Stimulated activated CD4-positive, alpha-beta T cell treated with anti-CD3 and anti-CD28 coated beads, Interleukin-12 subunit alpha, Interleukin-12 subunit beta, amount 100 ng/mL, for 48 hours (primary cell): ENCODE measurements at places on chromosomes 6 and 20.

DNA sequence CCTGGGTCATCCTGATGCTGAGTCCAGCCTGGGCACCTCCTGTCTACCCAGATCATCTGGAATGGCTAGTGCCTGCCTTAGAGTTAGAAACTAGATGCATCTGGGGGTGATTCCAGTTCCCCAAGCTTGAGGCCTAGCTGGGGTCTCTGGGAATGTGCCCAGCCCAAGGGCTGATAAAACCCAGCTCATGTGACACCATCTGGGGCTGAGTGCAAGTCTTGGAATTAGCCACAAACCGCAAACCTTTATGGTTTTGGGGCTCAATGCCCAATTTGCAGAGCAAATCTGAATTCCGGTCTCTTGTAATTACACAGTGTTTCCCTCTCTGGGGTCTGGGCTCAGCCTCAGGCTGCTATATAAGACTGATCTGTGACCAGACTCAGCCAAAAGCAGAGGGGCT, at the start of gene BPIFB4:
BPIFB4 (plus strand) TSS at position 385 of the 400 bp plus-strand sequence. CDS start 1,884 bp downstream, outside the sequence.
- DNase-seq = no peak

- DNase-seq = no peak
These were observed 13.3 kb downstream of the PMEPA1 start for GRCh38 chr20:57696401-57696961.

DNA sequence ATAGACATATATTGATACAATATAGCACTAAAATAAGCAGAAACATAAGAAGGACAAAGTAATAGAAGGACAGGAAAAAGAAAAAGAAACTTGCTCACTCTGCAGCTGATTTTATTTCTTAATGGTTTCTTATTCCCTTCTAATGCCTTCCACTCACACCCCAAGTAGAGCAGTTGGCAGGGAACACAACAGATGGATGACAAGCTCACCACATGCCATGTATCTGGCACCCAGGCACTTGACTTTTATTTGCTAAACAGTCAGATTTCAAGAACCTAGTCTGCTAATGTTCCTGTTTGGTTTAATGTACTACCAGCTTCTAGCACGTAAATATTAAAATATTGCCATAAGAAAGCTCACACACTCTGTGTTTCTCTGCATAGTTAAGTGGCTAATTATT, 87.1 kb downstream of the COL19A1 start:
- no peak for DNase-seq

GRCh38 chr6:39617026-39617425, 108.2 kb downstream of the KIF6 start:
- DNase-seq = no peak

DNA sequence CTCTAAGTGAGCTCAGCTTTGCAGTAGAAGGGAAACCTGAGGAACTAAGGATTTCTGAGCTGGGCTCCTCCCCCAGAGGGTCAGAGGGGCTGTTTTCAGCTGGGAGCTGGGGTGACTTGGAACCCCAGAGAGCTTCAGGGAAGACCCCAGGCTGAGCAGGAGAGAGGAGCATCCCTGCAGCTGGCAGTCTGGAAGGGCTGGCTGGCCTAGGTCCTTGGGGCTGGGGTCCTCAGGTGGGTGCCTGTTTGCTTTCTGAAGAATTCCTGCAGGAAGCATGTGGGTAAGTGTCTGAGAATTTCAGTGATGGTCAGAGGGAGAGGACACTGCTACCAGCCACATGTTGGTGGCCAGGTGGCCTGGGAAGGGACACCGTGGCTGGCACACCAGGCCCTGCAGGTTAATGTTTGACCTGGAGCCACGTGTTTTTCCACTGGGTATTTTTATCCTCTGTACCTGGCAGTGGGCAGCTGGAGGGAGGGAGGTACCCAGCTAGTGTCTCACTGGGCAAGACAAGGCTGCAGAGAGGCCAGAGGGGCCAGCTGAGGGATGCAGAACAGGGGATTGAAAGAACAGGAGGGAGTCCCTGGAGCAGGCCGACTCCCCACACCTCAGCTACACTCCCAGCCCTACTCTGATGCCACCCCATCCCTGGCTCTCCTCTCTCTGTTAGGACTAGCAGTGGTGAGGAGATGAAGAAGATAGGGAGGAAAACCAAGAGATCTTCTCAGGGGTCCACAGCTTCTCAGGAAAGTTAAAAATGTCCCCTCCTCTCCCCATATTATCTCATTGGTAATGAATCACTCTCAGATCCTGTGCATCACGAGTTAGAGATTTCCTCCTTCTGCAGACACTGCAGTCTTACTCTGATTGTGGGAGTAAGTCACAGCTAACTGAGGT, 143.6 kb downstream of the VEGFA start:
- DNase-seq = no peak

- DNase-seq = no peak
These were observed 20.0 kb upstream of the NFATC2 start for GRCh38 chr20:51562332-51563173.

DNA sequence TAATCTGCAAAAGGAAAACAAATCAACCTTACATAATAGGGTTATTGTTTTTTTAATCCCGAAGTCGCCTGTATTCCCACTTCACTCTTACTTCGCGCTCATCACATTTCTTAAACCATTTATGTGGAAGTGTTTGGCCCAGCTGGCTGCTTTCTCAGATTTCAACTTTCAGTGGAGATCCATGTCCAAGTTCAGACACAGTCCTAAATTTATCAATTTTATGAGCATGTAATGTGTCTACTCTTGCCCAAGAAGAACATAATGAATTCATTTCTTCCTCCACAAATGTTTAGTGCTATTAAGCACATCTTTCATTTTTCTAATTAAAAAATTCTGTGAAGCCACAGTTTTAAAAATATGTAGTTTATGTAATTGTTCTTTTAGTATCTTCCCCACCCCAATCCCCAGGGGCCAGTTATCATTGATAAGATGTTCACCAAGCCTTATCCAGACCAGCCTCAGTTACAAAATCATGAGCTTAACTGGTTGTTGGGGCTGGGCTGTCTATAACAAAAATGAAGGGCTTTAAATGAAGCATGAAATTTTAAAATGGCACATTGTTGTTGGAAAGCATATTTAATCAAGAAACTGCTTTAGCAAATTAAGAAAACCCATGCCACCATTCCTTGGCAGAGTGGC, 151.7 kb downstream of the UST start:
- no peak for DNase-seq

DNA sequence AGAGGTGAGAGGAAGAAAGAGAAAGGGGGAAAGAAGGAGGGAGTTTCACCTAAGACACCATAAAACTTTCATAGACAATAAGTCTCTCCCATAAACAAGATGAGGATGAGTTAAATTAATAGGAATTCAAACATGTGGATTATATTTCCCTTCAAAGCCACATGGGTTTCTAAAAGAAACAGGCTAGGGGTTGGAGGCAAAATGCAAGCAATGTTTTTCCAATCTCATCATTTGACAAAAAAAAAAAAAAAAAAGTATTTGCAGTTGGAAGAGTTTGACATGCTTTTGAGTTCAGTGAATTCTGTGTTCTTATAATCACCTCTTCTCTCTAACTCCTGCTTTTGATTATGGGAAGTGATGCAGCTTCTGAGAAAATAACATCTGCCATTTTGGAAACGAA, 286.5 kb upstream of the PRND start:
- no peak for DNase-seq

DNA sequence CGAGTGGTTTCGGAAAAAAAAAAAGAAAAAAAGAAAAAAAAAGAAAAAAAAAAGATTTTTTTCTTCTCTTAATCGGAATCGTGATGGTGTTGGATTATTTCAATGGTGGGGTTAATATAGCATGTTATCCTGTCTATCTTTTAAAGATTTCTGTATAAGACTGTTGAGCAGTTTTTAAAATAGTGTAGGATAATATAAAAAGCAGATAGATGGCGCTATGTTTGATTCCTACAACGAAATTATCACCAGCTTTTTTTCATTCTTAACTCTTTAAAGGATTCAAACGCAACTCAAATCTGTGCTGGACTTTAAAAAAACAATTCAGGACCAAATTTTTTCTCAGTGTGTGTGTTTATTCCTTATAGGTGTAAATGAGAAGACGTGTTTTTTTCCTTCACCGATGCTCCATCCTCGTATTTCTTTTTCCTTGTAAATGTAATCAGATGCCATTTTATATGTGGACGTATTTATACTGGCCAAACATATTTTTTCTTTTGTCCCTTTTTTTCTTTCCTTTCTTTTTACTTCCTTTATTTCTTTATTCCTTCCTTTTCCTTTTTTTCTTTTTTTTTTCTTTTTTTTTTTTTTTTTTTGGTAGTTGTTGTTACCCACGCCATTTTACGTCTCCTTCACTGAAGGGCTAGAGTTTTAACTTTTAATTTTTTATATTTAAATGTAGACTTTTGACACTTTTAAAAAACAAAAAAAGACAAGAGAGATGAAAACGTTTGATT, 3.6 kb downstream of the SOX4 start:
- no peak for DNase-seq

GRCh38 chr6:122400462-122401089, 1.1 kb downstream of the HSF2 start:
- DNase-seq = no peak

- DNase-seq = no peak
These were observed 63.9 kb downstream of the CD164 start for GRCh38 chr6:109318328-109318876.

DNA sequence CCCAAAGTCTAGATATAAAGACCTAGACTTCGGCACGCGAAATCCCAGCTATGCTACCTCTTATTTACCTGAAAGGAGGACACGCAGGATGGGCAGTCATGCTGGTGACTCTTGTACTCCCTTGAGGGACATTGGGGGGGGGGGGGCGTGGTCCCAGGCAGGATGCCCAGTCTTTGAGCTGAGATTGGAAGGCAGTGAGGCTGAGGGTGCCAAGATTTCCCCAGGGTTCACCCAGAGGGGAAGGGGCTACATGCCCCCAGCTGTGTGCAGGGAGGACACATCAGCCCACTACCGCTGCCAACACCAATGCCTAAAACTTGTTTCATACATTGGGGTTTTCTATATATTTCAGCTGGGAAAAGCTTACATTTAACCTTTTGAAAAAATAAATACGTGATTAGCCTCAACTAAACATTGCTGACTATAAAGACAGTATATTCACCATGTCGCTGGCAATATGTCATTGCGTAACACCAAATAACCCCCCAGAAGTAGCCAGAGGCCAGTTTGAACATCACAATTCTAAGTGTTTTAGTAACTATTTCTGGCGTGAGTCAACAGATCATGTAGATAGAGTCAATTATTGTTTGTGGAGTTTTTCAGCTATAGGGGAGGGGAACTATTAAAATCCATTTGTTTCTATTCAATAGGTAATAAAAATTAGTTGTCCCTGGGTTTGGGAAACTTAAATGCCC, 21.6 kb downstream of the MGME1 start:
- no peak for DNase-seq

- DNase-seq = no peak
These were observed 206.3 kb downstream of the QKI start for GRCh38 chr6:163620670-163621330.

GRCh38 chr6:83285917-83286316, 92.8 kb downstream of the RWDD2A start:
- no peak for DNase-seq

DNA sequence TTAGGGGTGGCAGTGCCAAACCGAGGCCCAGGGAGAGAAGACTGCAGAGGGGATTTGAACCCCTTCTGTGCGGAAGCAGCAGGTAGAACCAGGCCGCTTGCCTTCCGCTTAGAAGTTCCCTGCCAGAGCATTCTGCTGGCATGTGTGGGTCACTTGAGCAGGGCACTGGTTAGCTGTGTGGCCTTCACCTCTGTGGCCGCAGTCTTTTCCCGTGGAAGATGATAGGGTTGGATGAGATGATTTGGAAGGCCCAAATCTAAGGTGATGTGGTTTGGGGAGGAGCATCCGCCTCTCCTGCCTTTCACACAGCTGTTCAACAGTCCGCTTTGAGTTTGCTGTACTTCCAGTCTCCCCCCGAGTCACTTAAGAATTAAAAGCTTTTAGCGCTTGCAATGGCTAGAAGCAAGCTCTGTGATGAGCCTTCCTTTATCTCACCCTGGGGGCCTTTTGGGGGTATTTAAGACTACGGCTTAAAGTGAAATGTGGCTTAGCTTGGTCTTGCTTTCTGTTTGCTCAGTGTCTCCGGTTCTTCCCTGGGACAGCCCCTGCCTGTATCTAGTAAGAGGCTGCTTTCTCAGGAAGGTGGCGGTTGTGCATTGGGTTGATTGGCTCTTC, 743 bp downstream of the CMTR1 start:
- DNase-seq = peak; percentile 40

DNA sequence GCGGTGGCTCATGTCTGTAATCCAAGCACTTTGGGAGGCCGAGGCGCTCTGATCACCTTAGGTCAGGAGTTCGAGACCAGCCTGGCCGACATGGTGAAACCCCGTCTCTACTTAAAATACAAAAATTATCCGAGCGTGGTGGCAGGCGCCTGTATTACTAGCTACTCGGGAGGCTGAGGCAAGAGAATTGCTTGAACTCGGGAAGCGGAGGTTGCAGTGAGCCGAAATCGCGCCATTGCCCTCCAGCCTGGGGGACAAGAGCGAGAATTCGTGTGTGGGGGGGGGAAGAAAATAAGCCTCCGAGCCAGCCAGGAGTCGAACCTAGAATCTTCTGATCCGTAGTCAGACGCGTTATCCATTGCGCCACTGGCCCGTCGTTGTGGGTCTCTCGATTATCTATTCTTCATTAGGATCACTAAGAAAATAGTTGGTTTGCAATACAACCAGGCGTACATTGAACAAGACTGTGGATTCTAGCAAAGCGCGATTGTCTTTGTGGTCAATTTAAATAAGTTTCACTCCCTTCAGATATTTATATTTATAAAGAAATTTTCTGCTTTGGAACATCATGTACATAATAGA, 33.9 kb upstream of the PRSS16 start:
- DNase-seq = no peak

DNA sequence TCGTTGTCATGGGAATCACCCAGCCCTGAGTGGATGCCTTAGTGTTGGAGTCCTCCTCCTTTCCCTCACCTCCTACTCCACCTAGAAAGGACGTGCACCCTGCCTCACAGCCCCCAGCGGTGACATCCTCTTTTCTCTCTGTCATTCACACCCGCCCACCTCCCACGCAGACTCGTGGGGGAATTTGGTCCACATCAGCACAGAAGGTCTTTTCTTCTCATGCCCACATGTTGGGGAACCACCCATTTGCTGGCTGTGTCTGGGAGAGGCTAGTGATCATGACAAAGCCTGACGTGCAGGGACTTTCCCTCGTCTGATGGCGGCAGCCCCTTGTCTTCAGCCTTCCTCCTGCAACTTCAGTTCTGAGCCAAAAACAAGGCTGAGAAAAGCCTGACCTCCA, 96.0 kb upstream of the CNKSR3 start:
- DNase-seq = peak; percentile 78

GRCh38 chr6:98593676-98594075, 240.7 kb upstream of the POU3F2 start:
- DNase-seq = no peak

- no peak for DNase-seq
These were observed 33.4 kb downstream of the TTLL9 start for GRCh38 chr20:31903627-31904386.

DNA sequence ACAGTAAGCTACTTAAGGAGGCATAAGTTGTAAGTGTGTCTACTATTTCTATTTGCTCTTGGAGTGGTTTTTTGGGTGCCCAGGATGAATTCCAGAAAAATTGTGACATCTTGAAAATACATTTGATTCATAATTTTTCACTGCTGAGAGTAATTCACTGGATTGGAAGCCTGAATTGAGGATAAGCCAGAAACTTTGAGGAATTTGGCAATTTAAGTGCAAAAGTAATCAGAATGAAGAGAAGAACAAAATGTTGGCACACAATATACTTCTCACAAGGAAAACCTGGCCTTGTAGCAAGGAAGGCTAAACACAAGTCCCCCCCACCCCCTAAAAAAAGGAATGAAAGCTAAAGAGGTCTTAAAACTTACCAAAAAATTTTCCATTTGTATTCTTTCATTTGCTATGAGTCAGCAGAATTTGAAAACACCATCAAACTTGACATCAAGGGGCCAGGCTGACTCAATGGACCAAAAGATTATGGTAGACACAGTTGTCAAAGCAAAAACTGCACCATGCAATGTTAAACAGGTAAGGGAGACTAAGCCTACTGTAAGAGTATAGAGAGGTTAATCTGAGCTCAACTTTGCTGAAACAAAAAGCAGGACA, 840.0 kb downstream of the FRK start:
- DNase-seq = no peak
